Small intestine (tissue), 16 donors: ENCODE measurements at places on chromosomes 7 and 10.
A peak's percentile ranks its signal among the peaks of the same experiment; 100 is the strongest.

DNA sequence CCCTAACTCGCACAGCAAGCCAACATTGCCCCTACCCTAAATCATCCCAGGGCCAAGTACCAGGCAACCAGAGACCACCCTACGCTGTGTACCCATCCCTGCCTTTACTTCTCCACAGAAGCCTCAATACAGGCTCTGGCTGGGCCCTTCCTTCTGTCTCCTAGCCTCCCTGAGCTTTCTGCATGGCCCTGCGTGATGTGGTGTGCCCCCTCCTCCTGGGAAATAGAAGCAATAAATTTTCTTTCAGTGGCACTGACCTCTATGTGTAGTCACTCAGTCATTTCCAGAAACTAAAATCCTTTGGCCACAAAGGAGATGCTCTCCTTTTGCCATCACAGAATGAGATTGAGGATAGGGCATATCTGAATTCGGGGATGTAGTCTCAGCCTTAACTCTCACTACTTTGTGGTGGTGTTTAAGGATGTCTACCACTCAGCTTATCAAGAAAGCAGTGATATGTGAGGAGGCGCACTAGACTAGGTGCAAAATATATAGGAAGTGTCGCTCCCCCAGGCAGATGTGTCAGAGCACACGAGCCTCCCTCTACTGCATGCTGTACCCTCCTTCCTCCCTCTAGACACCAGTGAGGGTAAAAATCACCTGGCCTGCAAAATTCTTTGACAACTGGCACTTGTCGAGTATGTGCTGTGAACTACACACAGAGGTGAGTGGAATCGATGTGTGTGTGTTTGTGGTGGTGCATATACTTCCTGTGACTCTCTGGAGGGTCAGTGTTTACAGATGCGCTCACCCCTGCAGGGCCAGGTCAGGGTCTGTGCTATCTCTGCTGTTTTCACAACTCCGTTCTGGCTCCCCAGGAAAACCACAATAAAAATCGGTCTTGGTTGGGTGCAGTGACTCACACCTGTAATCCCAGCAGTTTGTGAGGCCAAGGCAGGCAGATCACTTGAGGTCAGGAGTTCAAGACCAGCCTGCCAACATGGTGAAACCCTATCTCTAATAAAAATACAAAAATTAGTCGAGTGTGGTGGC, 825.9 kb upstream of the IGFBP3 start:
- DNase-seq, result no peak

GRCh38 chr7:34158368-34159153, 253.2 kb downstream of the BMPER start:
- DNase-seq, result no peak

DNA sequence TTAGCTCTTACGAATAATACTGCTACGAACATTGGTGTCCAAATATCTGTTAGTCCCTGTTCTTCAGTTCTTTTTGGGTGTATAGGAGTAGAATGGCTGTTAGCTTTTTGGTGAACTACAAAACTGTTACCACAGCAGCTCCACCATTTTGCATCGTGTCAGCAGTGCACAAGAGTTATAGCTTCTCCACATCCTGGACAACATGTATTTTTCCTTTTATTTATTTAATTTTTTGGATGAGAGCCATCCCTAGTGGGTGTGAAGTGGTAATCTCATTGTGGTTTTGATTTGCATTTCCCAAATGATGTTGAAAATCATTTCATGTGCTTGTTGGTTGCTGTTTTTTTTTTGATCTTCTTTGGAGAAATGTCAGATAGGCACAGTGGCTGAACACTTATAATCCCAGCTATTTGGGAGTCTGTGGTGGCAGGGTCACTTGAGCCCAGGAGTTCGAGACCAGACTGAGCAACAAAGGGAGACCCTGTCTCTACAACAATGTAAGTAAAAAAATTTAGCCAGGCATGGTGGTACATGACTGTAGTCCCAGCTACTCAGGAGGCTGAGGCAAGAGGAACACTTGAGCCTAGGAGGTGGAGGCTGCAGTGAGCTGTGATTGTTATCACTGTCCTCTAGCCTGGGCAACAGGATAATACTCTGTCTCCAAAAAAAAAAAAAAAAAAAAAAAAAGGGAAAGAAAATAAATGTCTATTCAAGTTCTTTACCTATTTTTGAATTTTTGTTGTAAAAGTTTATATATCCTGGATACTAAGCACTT, 31.7 kb downstream of the TRIM24 start:
- DNase-seq, result no peak

GRCh38 chr7:100464210-100464660, at the start of gene SPACDR:
TSS of gene SPACDR (minus strand) at chr7:100464260. CDS start at chr7:100464025, 235 bp downstream.
- DNase-seq, result no peak

DNA sequence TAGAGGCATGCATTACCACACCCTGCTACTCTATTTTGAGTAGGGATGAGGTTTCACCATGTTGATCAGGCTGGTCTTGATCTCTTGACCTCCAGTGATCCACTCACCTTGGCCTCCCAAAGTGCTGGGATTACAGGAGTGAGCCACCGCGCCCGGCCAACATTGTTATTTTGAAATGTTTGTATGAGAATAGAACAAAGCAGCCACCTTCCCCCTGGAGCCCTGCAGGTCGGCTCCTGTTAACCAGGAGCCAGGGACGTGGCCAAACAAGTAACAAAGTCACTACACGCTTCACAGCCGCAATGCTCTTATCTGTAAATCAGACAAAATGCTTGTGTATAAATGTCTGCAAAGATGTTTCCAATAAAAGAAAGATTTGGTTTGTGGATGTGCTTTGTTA, 295.4 kb downstream of the CNTNAP2 start:
- no peak for DNase-seq

DNA sequence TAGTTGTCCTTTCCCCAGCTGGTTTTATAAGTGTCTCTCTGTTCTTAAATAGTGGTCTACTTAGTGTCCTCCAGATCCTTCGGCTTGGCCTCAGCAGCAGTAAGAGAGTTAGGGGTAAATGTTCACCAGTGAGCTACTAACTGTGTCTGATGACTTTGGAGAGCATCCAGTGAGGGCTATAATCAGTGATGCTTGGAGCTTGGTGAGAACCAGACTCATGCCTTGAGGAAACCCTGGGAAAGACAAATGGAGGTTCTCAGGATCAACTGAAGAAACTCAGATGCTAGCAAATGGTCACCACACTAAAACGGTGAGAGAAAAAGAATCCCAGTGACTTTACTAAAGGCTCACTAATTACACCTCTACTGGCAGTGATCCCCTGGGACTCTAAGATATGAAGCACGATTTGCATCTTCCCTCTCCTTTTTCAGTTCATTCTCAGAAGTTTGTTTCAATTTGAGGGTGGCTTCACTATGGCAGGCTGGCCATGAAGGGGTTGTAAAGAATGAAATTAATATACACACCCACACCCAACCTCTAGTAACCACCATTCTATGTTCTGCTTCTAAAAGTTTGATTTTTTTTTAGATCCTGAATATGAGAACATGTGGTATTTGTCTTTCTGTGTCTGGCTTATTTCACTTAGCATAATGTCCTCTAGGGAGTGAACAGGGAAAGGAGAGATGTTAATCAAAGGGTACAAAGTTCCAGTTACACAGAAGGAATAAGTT, 177.9 kb downstream of the PDE1C start:
- no peak for DNase-seq

DNA sequence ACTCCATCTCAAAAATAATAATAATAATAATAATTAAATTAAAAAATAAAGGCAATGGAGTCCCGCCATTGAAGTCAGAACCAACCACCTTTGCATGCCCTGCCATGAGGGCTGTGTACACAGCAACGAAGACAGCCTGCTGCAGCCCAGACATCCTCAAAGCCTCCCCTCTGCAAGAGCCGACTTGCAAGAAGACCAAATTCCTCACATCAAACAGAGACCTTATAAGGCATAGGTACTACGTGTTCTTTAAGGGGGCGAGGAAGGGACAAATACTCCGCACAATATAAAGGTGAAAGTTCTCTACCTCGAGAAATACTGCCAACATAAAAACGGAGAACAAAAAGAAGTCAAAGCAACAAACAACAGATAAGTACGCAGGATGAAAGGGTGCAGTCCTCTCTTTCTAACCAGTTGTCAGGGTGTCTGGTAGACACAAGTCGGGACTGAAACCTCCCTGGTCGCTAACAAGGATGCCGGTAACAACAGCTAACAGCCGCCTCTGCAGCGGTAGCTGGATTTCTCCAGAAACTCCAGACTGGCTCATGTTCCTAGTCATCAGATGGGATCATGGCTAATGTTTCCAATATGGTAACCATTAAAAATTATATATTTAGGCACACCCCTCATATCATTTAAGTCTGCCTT, 23.6 kb downstream of the FGFR2 start:
- DNase-seq, result no peak

DNA sequence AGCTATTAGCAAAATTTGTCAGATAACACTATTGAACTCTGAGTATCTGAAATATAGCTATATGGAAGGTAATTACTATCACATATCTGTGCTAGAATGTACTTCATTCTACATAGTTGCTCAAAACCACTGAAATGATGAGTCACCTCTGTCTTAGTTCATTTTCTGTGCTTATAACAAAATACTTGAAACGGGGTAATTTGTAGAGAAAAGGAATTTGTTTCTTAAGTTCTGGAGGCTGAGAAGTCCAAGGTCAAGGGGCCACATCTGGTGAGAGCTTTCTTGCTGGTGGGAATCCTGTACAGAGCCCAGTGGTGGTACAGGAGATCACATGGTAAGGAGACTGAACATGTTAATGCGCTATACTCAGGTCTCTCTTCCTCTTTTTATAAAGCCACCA, 41.9 kb upstream of the TNKS2 start:
- no peak for DNase-seq

GRCh38 chr10:3747984-3748383, 37.0 kb downstream of the KLF6 start:
- DNase-seq, result no peak

DNA sequence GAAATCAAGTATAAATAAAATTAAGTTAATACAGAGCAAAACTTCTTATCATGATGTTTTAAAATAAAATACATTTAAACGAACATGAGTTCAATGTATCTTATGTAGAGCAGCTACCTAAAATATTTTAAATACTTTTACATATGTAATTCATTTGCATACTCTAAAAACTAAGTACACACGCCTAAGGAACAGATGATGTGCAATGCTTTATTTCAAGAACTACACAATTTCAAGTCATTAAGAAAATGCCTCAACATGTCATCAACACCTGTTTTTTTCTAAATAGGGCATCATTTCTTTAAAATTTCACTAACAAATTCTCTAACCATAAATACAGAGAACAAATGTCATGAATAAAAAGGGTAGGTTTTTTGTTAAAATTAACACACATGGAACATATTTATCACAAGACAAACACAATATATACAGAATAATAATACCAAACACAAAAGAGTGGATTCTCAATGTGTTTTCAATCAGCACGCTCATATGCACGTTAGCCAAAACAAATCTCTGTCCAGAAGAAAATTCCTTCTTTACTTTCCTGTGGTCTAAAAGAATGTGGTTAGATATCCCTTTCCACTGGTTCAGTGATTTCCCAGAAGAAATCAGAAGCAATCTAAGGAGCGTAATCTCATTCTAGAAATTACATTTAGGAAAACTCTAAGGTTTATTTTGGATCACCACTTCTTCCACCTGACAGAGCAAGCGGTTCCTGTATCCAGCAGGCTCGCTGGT, 73.0 kb upstream of the PFKP start:
- DNase-seq, result no peak

GRCh38 chr10:5762531-5762930, 50.7 kb downstream of the GDI2 start:
- no peak for DNase-seq

DNA sequence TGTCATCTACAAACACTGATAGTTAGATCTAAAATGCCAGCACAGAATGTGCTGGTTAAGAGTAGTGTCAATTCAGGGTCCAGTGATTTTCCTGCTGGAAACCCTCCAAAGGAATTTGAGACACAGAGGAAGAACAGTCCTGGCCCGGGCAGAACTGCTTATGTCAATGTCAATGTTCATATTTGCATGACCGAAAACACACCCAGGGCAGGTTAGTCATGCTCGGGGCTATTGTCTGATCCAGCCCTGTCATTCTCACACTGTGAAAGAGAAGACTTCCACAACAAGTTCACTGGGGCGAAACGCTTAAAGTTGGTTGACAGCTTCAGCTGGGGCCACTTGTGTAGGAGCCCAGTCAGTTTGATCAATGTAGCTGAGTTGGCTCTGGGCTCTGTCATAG, 139.3 kb downstream of the C1GALT1 start:
- DNase-seq, result peak; percentile 15

- DNase-seq, result peak; percentile 86
Measured at GRCh38 chr7:134374291-134374690, 57.6 kb upstream of the SLC35B4 start.

DNA sequence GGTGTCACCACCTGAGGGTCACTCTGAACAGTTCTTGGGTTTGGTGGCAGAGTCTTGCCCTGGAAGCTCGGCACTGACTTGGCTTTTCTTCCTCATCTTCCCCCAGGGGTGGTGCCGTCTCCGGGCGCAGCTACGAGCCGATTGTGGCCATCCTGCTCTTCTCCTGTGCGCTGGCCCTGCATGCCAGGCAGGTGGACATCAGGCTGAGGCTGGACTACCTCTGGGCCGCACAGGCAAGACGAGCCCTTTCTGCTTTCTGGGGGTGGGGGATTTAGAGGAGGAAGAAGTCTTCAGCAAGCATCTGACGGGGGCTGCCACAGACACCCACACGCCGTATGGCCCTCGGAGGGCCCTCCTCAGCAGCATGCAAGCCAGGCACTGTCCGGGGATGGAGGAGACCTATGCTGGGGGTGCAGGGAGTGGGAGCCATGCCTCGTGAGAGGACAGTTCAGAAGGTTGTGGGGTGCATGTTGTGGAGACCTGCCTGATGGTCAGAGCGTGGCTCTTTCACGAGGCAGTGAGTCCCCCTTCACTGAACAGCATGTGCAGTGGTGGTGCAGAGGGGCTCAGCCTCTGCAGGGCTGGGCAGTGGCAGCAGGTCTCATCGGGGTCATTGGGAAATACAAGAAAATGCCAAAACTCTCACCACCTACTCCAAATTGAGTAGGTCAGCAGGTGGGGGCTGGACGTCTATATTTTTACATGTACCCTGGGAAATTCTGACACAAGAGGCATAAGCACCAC, 112.4 kb downstream of the ADCY1 start:
- no peak for DNase-seq

DNA sequence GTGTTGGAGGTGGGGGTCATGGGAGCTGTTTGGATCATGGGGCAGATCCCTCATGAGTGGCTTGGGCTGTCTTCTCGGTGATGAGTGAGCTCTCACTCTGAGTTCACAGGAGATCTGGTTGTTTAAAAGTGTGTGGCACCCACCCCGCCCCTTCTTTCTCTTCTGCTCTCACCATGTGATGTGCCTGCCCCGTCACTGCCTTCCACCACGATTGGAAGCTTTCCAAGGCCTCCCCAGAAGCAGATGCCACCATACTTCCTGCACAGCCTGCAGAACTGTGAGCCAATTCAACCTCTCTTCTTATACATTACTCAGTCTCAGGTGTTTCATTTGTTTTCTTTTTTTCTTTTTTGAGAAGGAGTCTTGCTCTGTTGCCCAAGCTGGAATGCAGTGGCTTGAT, 170.0 kb downstream of the PTPN20 start:
- DNase-seq, result no peak

GRCh38 chr7:24907311-24907886, 72.6 kb downstream of the OSBPL3 start:
- peak; percentile 79 for DNase-seq

GRCh38 chr10:126397640-126398382, 9.5 kb upstream of the ADAM12 start:
- no peak for DNase-seq

GRCh38 chr10:74652664-74653063, 173.7 kb upstream of the KAT6B start:
- no peak for DNase-seq
